PC-3 (cell line): ENCODE measurements at places on chromosomes 3 and 15. TPM values are rescaled to one million over a fixed set of nuclear protein-coding genes. Genes with fewer than 3 reads are reported as not detected.

The PLA2G4F gene
- total RNA-seq, result 5.5 and 5.8 TPM in 2 replicates

The CYP1A2 gene
- not detected in 2 replicates for total RNA-seq

The COL6A6 gene
- not detected in 2 replicates for total RNA-seq

The COPS2 gene
- total RNA-seq, result 30.4 TPM in 2 replicates

The SORD gene
- 118 and 119 TPM in 2 replicates for total RNA-seq

The NMNAT3 gene
- total RNA-seq, result 4.8 and 6.5 TPM in 2 replicates

DNA sequence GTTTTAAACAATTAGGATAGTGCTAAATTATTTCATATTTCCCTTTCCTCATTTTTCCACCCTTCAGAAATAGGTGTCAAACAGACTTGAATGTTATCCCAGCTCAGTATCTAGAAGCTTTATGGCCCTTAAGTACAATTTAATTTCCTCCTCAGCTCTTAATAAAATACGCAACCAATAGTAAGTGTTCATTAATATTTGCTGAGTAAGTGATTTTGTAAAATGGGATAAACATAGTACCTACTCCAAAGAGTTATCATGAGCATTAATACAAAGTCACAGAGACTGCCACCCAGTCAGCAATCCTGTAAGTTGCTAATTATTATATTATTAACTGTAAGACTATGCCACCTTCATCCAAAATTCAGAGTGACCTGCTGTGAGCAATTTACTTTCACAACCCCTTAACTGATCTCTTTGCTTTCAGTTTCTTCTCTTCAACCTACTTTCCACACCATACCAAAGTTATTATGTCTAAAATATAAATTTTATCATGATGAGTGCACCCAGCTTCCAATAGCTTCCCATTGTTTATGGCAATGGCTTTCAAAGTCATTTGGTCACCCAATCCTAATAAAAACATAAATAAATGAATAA lies 30.7 kb upstream of the CLDN1 start:
- H3K4me1 ChIP-seq, result peaks cover 5% of the 10 kb centered on the region; the same call in 1 of the 2 replicates
- H3K4me3 ChIP-seq, result no peak overlapping the region
- H3K27ac ChIP-seq, result no peak overlapping the region
- no peaks in the 10 kb centered on the region for H3K27me3 ChIP-seq
- no peaks in the 10 kb centered on the region for H3K36me3 ChIP-seq

- H3K36me3 ChIP-seq, result no peaks in the 10 kb centered on the region
- H3K4me3 ChIP-seq, result no peak overlapping the region
- H3K27ac ChIP-seq, result no peak overlapping the region
- DNase-seq, result no peak
Observed at GRCh38 chr15:48834756-48835155, 23.9 kb upstream of the CEP152 start.

- DNase-seq, result no peak
- no peaks in the 10 kb centered on the region for H3K36me3 ChIP-seq
- H3K27ac ChIP-seq, result no peak overlapping the region
- H3K27me3 ChIP-seq, result no peaks in the 10 kb centered on the region
Observed at GRCh38 chr3:177449360-177450006, 252.2 kb upstream of the TBL1XR1 start.

DNA sequence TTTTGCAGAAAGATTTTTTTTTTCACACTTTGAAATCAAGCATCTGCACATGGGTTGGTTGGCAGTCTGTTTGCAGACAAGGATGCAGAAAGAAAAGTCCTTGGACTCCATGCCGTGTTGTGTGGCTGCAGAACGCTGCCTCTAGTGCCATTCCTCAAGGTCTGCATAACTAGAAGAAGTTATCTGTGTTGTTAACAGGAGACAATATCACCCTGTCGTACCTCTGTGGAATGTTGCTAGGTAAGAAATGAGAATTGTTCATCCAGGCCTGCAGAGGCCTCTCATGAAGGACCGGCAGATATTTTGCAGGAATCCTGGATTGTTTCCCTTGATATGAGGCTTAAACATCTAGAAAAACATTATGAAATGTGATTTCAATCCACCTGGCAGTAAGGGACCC lies 58.5 kb upstream of the PPARG start:
- peaks cover 49% of the 10 kb centered on the region for H3K4me1 ChIP-seq
- H3K27ac ChIP-seq, result peak overlapping the region; percentile 94
- no peaks in the 10 kb centered on the region for H3K27me3 ChIP-seq
- no peak overlapping the region for H3K4me3 ChIP-seq

DNA sequence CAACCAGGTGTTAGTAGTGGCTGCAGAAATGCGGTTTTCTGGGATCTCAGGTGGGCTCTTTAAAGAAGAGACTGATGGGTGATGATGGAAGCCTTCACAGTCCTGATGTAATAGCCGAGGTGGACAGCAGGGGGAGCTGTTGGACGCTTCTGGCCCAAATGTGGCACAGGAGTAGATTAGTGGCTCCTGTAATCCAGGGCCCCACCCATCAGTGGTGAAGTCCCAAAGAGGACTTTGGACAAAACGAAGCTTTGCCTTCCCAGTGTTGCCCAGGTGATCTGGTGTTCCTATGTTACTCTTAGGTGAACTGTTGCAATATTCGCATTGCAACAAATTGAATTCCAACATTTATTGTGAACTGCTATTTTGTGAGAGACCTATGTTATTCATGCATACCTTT lies 31.8 kb upstream of the MYZAP start:
- no peak overlapping the region for H3K4me3 ChIP-seq
- no peaks in the 10 kb centered on the region for H3K36me3 ChIP-seq
- DNase-seq, result peak; percentile 78
- peaks cover 23% of the 10 kb centered on the region for H3K4me1 ChIP-seq
- no peak overlapping the region for H3K27ac ChIP-seq

GRCh38 chr3:127701280-127701911 lies 28.6 kb downstream of the ABTB1 start:
- H3K27me3 ChIP-seq, result no peaks in the 10 kb centered on the region
- no peak overlapping the region for H3K27ac ChIP-seq
- H3K4me3 ChIP-seq, result no peak overlapping the region
- H3K4me1 ChIP-seq, result peaks cover 35% of the 10 kb centered on the region
- DNase-seq, result no peak

GRCh38 chr3:180829409-180830405 lies 82.8 kb upstream of the FXR1 start:
- H3K27ac ChIP-seq, result no peak overlapping the region
- DNase-seq, result no peak
- H3K4me3 ChIP-seq, result no peak overlapping the region

GRCh38 chr3:47978386-47978785 lies 37.8 kb downstream of the MAP4 start:
- H3K36me3 ChIP-seq, result peaks cover 8% of the 10 kb centered on the region; the same call in 1 of the 2 replicates
- no peak for DNase-seq
- no peaks in the 10 kb centered on the region for H3K4me1 ChIP-seq

DNA sequence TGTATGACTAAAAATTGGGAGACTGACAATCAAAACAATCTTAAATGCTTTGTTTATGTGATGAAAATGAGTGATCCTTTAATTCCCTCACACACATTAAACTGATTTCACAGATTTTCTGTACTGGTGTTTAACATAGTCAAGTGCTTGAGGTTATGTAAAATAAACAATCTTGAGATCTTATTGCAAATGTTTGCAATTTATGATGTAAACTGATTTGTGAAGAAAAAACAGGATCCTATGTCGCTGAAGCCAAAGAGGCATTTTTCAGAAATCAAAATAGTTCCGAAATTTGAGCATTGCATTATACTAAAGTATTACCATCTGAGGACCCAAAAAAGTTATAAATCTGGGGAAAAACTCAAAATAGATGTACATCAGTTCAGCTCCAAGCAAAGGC lies 12.7 kb downstream of the SHOX2 start:
- no peaks in the 10 kb centered on the region for H3K4me1 ChIP-seq
- no peak overlapping the region for H3K27ac ChIP-seq

- no peaks in the 10 kb centered on the region for H3K27me3 ChIP-seq
- DNase-seq, result no peak
- no peaks in the 10 kb centered on the region for H3K4me1 ChIP-seq
- no peaks in the 10 kb centered on the region for H3K36me3 ChIP-seq
Observed at GRCh38 chr3:126274735-126275619, 82.2 kb downstream of the KLF15 start.

DNA sequence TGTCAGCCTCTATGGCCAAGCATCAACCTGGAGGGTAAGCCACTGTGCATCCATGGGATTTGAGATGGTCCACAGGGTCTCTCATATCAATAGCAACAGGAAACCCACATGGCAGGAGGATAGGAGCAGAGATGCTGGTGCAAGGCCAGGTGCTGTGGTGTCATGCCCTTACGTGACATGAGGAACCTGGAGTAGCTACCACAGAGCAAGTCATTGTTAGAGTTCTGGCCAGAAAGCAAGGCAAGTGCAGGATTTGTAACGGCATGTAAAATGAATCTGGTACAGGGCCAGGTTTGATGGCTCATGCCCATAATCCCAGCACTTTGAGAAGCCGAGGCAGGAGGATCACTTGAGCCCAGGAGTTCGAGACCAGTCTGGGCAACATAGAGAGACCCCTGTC lies 14.8 kb upstream of the ZNF774 start:
- H3K4me1 ChIP-seq, result peaks cover 36% of the 10 kb centered on the region
- no peaks in the 10 kb centered on the region for H3K36me3 ChIP-seq
- peak; percentile 60 for DNase-seq
- H3K27ac ChIP-seq, result peak overlapping the region; percentile 92
- H3K27me3 ChIP-seq, result no peaks in the 10 kb centered on the region

- DNase-seq, result no peak
- no peak overlapping the region for H3K4me3 ChIP-seq
- no peaks in the 10 kb centered on the region for H3K36me3 ChIP-seq
- no peak overlapping the region for H3K27ac ChIP-seq
- no peaks in the 10 kb centered on the region for H3K4me1 ChIP-seq
Observed at GRCh38 chr15:101058735-101059134, 139.6 kb downstream of the LRRK1 start.

DNA sequence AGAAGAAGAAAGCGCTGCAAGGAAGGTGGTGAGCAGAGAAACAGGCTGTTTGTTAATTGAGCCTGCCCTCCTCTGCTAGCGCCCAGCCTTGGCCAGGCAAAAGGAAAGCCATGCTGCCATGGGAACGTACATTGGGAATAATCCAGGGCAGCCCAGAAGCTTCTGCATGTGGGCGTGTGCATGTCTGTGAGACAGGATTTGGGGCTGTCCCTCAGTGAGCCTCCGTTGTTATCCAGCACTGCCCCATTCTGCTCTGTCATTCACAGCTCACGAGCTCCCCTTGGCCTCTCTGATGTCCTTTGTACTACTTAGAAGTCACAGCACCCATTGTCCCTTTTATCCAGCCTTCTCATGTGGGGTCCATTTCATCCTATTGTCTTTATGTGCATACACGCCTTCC lies 239.1 kb upstream of the ROPN1 start:
- no peak overlapping the region for H3K4me3 ChIP-seq
- H3K36me3 ChIP-seq, result no peaks in the 10 kb centered on the region
- H3K27me3 ChIP-seq, result peaks cover 39% of the 10 kb centered on the region
- DNase-seq, result no peak
- no peak overlapping the region for H3K27ac ChIP-seq
- no peaks in the 10 kb centered on the region for H3K4me1 ChIP-seq

- DNase-seq, result no peak
- H3K27ac ChIP-seq, result no peak overlapping the region
- H3K27me3 ChIP-seq, result no peaks in the 10 kb centered on the region
- H3K4me1 ChIP-seq, result no peaks in the 10 kb centered on the region
- no peak overlapping the region for H3K4me3 ChIP-seq
- no peaks in the 10 kb centered on the region for H3K36me3 ChIP-seq
Observed at GRCh38 chr3:31230425-31231223, 302.1 kb upstream of the STT3B start.

GRCh38 chr3:23489300-23490158 lies 286.4 kb downstream of the UBE2E2 start:
- H3K27me3 ChIP-seq, result no peaks in the 10 kb centered on the region
- H3K4me1 ChIP-seq, result peaks cover 22% of the 10 kb centered on the region
- H3K4me3 ChIP-seq, result peak overlapping the region; percentile 17; the same call in 1 of the 2 replicates
- H3K27ac ChIP-seq, result peak overlapping the region; percentile 76

DNA sequence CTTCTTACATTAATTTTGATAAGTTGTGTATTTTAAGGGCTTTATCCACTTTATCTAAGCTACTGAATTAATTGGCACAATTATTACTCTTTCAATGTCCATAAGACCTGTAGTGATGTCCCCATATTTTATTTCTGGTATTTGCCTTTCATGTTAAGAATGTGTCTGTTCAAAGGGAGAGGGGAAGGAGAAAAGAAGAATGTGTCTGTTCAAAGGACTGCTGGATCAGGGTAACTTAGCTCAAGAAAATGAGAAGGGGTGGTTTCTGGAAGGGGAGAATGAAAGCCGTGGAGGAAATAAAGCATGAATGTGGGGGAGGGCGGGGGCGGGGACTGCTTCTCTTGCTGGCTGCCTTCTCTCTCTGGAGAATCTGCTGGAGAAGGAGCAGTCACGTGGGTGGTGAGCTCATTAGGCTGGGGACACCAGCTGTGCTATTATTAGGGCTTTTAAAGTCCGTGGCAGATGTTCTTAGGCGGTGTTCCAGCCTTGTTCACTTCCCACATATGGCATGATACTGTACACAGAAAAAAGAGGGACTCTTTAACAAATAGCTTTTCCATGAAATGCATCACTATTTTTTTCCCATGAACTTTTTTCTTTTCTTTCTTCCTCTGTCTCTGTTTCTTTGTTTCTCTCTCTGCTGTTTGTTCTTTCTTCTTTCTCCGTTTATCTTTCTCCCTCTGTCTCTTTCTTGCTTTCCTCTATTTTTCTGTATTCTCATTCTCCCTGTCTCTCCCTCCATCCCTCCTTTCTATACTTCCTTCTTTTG lies 63.7 kb upstream of the ULK4 start:
- H3K4me3 ChIP-seq, result 0 out of 2 replicates have a peak overlapping the region, but pooled peaks have one; percentile 5
- DNase-seq, result peak; percentile 58
- H3K36me3 ChIP-seq, result no peaks in the 10 kb centered on the region
- peaks cover 29% of the 10 kb centered on the region for H3K4me1 ChIP-seq
- H3K27ac ChIP-seq, result no peak overlapping the region
- H3K27me3 ChIP-seq, result no peaks in the 10 kb centered on the region

DNA sequence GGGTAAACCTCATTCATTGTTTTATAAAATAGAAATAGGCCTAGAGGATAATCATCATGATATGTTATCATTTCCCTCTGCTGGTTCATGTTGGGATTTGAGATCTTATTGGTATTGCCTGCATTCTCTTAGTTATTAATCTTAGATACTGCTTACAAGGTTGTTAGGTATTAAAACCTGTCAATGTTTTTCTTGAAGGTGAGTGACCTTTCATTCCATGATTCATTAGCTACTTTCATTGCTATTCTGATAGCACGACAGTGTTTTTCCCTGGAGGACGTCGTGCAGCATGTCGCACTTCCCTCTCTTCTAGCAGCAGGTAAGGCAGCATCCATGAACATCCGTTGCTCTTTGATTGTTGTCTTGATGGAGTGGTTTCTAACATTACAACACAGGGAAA lies 17.1 kb downstream of the P2RY12 start:
- H3K27ac ChIP-seq, result no peak overlapping the region
- no peaks in the 10 kb centered on the region for H3K36me3 ChIP-seq
- no peak overlapping the region for H3K4me3 ChIP-seq

DNA sequence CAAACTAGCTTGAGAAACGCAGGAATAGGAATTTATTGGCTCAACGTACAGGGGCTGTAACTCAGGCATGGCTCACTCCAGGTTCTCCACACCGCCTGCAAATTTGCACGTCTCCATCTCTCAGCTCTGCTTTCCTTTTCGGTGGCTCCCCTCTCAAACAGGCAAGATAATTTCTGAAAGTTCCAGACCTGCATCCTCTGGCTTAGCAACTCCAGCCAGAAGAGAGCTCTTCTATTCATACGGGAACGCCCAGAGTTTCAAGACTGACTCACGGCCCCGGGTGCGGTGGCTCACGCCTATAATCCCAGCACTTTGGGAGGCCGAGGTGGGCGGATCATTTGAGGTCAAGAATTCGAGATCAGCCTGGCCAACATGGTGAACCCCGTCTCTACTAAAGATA lies 139.7 kb upstream of the BNIP2 start:
- H3K27ac ChIP-seq, result no peak overlapping the region
- H3K4me3 ChIP-seq, result no peak overlapping the region
- no peaks in the 10 kb centered on the region for H3K36me3 ChIP-seq
- H3K27me3 ChIP-seq, result peaks cover 32% of the 10 kb centered on the region
